Activated T-cell treated with anti-CD3 and anti-CD28 coated beads for 24 hours (primary cell): ENCODE measurements at places on chromosomes 5 and 9.
A peak's percentile ranks its signal among the peaks of the same experiment; 100 is the strongest.

GRCh38 chr9:128979111-128979510 is 31.6 kb downstream of the NUP188 start:
- no peak for DNase-seq

DNA sequence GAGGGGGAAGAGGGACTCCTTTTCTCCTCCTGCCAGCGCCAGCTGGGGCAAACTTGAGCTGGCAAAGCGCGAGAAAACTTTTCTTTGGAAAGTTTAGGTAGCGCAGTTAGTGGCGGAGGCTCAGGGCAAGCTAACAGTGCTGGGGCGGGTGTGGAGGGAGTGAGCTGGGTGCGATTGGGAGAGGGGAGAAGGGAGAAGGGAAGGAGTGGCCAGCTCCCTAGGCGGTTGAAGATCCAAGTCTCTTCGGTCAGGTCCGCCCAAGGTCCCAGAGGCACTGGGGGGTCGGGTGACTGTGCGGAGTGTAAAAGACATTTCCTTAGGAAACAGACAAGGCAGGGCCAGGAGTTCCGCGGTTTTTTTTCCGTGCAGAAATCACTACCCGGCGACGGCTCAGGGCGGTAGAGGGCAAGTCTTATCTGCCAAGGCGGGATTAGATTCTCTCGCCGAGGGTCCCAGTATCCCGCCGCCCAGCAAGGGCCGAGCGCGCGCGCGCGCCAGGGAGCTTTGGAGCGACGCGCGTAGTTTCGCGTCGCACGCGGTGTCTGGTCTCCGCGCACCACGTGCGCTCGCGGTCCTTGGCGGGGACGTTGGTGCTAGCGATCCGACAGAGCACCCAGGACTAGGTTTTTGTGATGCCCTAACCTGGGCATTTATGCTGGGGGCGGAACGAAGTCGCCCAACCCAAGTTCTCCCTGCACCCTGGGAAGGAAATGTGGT is 33.6 kb upstream of the NFIB start:
- DNase-seq, result no peak

DNA sequence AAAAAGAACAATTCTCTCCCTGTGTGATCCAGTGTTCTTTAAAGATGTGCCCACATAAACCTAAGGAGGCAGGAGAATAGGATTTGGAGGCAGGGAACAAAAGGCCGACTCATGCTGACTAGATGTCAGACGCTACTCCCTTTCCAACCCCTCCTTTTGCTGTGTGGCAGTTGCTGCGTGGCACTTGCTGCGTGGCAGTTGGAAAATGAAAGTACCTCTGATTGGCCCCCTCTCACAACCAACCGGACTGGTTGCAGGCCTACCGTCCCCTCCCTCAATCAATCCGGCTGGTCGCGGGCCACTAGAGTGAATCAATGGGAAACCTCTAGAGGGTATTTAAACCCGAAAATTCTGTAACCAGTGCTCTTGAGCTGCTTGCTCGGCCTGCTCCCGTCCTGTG is 551.0 kb downstream of the KIF4B start:
- DNase-seq, result no peak

GRCh38 chr5:137656558-137656957 is 79.3 kb downstream of the KLHL3 start:
- DNase-seq, result no peak

DNA sequence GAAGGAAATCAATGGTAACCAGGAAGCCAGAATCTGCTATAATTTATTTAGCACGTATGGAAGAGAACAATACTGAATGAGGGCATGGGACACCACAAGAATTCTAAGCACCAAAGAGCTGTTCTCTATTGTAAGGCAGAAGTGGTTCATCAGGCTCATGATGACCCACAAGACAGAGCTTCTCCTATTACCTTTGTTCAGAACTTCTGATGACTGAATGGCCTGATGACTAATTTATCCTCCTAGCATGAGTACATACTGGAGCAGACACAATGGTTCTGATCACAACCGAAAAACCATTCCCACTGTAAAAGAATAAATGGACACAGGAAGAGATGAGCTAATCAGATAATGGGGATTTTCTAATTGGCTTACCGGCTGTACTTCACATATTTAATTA is 329.8 kb upstream of the PDE4D start:
- DNase-seq, result no peak

GRCh38 chr9:94933511-94933828 is 207.0 kb downstream of the AOPEP start:
- no peak for DNase-seq

GRCh38 chr5:146240951-146241350 is 37.5 kb downstream of the RBM27 start:
- no peak for DNase-seq

DNA sequence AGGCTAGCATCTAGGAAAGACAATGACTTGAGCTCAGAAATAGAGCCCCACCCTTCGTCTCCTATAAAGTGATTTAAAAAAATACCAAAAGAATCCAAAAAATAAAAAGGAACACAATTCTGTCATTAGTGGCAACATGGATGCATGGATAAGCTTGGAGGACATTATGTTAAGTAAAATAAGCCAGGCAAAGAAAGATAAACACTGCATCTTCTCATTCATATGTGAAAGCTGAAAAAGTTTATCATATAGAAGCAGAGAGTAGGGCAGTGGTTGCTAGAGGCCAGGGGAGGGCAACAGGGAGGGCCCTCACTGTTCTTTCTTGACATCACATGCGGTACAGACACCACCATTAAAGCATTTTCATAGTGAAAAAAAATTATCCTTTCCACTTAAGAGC is 220.9 kb upstream of the TRPC7 start:
- no peak for DNase-seq

- DNase-seq, result no peak
These were observed 68.1 kb downstream of the NIPBL start for GRCh38 chr5:36944607-36945225.

- peak; percentile 59 for DNase-seq
These were observed 15.5 kb downstream of the TRIM7 start for GRCh38 chr5:181189363-181189961.

DNA sequence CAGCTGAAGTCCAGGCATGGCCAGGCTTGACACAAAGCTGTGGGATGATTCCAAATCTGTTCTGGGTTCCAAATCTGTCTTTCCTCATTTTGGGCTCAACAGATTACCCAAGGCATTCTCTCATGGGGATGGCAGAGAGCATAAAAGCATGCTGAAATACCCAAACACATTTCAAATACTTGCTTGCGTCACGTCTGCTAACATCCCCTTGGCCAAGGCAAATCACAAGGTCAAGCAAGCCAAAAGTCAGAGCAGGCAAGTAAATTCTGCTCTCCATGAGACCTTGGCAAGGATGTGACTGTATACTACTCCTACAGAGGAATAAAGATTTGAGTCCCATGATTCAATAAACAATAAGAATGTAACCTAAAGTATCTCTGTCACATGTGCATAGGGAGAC is 306.7 kb downstream of the EPB41L4A start:
- DNase-seq, result no peak

DNA sequence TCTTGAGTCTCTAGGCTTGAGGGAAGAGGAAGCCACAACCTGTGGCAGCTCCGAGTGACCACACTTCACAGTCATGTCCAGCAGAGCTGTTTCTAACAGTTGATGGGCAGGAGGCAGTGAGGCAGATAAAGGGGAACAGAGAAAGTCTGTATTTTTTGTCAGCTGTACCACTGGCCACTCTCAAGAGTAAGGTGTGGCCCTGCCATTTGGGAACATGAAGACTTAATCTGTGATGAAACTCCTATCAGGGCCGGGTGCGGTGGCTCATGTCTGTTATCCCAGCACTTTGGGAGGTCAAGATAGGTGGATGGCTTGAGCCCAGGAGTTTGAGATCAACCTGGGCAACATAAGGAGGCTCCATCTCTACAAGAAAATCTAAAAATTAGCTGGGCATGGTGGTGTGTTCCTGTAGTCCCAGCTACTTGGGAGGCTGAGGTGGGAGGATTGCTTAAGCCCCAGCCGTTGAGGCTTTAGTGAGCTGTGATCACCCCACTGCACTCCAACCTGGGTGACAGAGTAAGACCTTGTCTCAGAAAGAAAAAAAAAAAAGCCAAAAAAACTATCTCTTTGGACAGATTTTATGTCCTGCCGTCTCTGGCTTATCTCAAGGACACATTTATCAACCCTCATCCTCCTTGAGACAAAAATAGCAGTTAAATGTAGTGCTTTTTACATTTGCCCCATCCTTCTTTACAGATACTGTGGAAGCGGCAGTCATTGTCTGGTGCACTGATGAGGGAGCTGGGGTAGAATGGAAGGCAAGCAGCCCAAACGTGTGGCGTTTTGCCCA is 11.9 kb upstream of the COL15A1 start:
- no peak for DNase-seq

DNA sequence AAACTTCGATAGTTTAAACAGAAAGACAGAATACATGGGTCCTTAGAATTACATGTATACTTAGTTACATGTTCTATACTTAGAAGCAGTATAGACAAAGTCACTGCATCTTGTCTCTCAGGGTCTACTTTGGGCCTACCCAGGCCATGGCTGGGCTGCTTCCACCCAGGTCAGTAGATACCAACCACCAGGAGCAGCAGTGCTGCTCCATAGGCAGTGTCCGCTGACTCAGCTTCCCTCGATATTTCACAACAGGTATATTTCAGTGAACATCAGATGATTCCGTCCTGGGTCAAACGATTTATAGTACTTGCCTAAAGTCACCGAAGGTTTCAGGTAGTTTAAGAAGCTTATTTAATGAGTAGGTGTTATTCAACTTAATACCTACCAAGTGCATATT is 18.0 kb downstream of the IARS1 start:
- DNase-seq, result no peak

GRCh38 chr5:22593592-22593991 is 259.6 kb downstream of the CDH12 start:
- no peak for DNase-seq

DNA sequence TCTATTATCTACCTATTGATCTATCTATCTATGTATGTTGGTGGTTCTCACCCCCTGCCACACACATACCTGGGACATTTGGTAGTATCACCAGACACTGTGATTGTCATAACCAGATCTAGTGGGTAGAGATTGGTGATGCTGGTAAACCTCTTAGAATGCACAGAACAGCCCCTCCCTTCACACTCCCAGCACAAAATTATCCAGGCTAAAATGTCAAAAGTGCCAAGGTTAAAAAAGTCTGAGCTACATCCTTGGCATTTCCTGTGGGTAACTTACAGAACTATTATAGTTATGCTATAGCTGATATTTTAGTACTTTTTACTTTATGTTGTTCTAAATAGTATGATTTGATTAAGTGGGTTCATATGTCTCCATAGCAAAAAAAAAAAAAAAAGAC is 151.0 kb downstream of the FER start:
- DNase-seq, result no peak

DNA sequence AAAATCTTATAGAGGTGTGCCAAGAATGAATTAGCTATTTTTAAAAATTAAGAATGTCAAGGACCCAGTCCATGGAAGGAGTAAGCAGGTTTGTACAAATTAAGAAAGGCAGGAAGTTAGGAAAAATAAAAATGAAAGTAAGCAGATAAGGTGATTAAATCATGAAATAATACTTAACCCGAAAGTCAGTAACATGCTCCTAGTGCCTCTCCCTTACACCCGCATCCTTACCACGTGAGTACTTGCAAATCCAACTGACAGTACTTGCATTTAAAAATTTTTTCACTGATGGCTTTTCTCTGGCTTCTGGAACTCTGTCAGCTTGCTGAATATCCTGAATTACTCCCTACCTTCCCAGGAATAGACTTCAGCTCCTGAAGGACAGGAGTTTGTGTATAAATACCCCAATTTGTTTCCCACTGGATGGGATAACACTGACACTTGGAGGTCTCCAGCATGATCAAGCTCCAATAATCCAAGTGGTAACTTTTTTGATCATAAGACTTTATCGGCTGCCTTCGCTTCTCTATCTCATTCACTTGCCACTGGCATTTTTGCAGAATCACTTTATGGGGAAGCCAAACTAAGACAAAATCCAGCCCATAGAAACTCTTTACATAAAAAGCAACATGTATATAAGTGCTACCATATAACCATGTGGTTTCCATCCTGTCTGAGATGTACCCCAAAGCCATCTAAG is 41.6 kb upstream of the RICTOR start:
- no peak for DNase-seq

DNA sequence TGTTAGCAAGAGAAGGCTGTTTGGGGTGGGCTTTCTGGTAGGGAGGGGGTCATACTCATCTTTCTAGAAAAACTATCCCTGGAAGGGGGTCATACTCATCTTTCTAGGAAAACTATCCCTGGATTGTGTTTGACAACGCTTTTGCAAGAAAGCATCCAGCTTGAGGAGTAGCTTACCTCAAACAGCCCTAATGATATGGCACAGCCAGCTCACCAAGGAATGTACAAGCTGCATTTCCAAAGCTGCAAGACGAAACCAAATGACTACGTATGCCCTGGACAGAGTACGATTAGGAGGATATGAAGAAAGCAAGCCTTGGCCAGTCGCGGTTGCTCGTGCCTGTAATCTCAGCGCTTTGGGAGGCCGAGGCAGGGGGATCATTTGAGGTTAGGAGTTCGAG is 63.4 kb downstream of the KLF4 start:
- no peak for DNase-seq

- DNase-seq, result no peak
These were observed 121.1 kb upstream of the TRIM32 start for GRCh38 chr9:116565986-116566385.

DNA sequence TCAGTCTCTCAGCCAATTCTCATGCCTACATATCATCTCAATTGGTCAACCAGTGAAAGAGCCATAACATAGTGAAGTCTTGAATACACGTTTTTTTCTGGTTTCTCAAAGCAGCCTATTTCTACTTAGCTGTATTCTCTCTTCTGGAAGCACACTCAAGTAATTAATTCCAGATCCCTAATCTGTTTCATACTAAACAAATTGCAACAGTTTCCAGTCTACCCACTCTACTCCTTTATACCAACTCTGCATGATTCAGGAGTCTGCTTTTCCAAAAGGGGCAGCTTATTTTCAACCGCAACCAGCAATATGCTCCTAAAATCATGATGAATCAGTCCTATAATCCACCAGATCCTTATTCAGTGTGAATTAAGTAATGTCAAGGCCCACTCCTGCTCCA is 211.7 kb downstream of the TLE1 start:
- DNase-seq, result no peak

DNA sequence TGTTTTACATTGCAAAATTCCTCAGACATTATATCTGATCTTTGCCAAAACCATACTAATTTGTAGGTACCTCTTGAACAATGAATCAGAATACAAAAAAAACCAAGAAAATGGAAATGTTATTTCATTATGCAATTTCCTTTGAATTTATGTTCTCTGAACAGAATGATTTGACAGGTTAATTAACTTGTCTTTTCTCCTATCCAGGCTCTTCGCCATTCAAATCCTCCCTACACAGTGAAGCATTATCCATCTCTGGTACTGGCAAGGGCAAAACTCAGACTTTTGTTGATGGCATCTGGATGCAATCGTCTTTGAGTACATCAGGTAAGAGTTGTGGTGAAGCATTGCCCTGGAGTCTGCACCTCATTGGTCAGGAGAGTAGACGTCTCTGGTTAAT is 655.7 kb upstream of the ITGA1 start:
- DNase-seq, result no peak

GRCh38 chr9:113153599-113153998 is 2.8 kb downstream of the SLC31A2 start:
- no peak for DNase-seq

GRCh38 chr5:96259151-96259772 is 173.8 kb downstream of the PCSK1 start:
- DNase-seq, result no peak

GRCh38 chr5:58544195-58544594 is 38.7 kb upstream of the RAB3C start:
- DNase-seq, result no peak

GRCh38 chr5:54545796-54546195 is 28.2 kb downstream of the SNX18 start:
- no peak for DNase-seq
